Foreskin melanocyte (primary cell): ENCODE measurements at places on chromosomes 3 and 15.

DNA sequence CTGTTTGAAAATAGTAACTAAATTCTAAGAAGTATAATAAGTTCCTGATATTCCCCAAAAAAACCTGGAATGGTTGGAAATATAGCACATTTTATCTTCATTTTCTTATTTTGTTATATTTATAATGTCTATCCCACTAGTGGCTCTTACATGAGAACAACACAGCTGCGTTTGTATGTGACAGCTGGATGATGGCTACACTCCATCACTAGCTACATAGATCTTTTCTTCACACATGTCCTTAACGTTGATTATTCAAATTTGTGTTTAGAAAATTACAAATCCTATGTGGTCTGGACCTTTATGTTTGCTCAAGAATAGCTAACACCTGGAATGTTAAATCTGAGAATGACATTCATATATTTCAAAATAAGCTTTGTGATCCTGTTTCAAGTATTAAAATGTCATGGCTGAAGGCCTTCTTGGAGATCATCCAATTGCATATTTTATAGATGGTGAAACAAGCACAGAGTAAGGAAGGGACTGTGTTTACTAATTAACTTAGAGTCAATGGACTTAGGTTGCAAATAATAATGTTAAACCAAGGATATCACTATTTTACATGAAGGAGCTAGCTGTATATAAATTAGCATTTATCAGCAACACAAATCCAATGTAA is 60.8 kb downstream of the ATP13A5 start:
- no peak for DNase-seq

- DNase-seq: no peak
Observed at GRCh38 chr3:30650348-30650995, 44.1 kb downstream of the TGFBR2 start.

DNA sequence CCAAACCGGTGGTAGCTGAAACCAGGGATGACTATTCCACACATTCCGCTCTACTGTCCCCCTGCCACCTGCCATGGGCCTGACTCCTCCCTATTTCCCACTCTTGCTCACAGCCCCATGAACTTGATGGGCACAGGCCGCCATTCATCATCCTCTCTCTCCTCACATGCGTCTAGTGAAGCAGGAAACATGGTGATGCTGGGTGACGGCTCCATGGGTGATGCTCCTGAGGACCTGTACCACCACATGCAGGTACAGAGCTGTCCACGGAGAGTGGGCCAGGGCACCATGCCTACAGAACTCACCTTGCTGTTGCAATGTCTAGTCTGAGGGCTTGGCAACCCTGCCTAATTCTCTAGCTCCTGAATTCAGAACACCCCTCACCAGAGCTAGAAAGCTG is 23.3 kb upstream of the MANF start:
- DNase-seq: no peak

- no peak for DNase-seq
Observed at GRCh38 chr3:52827441-52827840, 3.0 kb downstream of the ITIH4 start.

- DNase-seq: no peak
Observed at GRCh38 chr3:97278506-97278905, 464.1 kb downstream of the EPHA6 start.

- DNase-seq: peak; percentile 80
Observed at GRCh38 chr15:90907838-90908507, 4.9 kb downstream of the MAN2A2 start.

DNA sequence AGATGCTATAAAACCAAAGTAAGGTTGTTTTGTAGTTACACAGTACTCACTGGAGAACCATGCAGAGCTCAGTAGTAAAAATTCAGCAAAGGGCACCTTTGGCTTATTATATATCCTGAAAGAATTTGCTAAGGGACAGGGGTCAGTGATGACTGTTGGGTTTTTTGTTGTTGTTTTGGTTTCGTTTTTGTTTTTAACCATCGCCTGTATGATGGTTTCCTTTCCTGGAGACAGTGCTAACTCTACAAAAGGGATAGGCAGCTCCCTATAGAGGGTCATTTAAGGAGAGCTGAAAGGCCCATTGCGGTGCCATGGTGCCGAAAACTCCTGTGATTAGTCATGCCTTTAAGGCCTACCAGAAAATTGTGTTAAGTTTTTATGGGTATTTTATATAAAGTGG is 118.2 kb upstream of the GOLIM4 start:
- no peak for DNase-seq

- no peak for DNase-seq
Observed at GRCh38 chr3:15151166-15151565, 52.2 kb upstream of the RBSN start.

- DNase-seq: no peak
Observed at GRCh38 chr3:171173736-171174135, 147.2 kb upstream of the SLC2A2 start.

GRCh38 chr3:177615015-177615414 is 417.7 kb upstream of the TBL1XR1 start:
- no peak for DNase-seq

- DNase-seq: peak; percentile 64
Observed at GRCh38 chr3:71074423-71074822, 509.1 kb downstream of the FOXP1 start.

DNA sequence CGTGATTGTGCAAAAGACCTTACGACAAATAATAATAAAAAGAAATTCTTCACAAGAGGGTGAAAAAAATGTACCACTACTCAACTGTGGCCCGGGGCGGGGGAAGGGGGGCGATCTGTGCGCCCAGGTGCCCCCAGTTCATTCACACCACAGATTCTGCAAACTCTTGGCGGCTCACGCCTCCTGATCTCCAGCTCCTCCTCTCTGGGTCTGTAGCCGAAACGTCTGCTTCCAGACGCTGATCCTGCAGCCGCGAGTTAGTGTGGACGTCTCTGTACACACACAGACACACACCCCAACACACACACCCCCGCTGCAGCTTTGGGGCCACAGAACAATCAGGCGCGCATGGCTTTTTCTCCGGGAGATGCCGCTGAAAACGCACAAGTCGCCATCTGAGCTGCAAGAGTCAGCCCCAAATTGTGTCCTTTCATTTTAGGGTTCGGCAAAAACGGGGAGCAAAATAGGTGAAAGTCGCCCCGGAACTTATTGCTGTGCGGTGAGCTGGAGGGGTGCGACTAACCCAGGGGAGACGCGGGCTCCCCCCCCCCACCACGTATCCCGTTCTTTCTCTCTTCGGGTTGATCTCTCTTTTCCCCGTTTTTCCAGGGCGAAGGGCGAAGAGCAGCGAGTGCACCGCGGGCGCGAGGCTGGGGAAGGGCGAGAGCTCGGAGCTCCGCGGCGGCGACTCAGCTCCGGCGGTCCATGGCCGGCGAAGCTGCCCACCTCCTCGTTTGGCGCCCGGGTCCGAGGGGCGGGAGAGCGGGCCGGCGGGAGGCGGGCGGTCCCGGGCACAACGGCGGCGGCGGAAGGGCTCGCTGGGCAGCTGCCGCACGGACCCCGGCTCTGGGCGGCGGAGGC is 505 bp upstream of the WNT5A start:
- peak; percentile 45 for DNase-seq

DNA sequence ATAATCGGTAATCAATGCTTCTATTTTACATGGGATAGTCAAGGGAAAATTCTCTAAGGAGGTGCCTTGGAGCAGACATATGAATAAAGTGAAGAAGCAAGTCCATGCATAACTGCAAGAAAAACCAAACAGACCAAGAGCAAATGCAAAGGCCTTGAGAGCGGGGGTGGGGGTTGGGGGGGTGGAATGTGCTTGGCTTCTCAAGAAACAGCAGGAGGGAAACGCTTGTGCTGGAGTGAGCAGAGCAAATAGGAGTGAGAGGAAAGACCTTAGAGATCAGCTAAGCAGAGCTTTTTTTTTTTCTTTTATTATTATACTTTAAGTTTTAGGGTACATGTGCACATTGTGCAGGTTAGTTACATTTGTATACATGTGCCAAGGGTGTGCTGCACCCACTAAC is 260.8 kb downstream of the ARPP21 start:
- DNase-seq: no peak

DNA sequence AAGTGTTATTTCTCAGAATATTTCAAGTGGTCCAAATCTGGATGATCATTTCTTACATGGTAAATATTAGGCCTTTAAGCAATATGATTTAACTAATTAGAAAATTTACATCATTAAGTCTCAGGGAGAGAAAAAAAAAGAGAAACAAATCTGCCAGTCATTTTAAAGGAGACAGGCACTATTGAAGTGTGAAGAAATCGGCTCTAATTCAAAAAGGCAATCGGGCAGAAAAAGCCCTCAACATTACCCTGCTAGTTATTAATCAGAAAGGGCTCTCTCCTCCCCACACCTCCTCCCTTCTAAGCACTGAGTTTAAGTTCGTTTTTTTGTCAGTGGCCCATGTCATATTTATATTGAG is 215.9 kb downstream of the MEIS2 start:
- DNase-seq: no peak

DNA sequence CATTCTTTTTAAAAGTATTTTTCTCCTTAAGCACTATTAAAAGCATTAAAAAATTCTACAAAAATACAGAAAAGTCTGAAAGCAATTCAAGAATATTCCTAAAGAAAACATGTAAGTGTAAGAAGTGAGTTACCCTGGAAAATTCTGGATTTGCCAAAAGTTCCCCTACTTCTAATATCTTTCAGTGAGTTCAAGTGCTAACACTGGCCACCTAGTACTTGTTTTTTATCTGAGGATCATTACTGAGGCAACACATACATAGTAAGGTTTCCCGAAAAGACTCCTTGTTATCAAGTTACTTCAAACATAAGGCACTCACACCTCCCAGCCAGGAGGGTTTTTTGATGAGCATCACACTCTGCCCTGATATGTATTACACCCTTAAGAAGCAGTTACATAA is 158.4 kb downstream of the TIGIT start:
- no peak for DNase-seq

DNA sequence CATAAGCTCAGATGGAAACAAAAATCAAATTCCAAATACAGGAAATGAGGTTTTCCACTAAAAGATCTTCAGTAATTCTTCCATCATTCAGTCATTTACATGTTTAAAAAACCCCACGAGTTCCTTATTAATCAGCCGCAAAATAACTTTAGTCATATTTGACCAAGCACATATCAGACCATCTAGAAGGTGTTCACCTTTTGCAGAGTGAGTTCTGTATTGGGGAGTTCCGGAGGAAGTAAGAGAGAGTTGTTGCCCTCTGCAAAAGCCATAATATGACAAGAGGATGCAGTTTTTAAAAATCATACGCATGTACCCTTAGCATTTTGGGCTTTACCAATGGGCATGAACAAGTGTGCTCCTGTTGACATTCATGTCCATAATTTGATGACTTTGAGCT is 61.6 kb downstream of the CCR1 start:
- DNase-seq: no peak

DNA sequence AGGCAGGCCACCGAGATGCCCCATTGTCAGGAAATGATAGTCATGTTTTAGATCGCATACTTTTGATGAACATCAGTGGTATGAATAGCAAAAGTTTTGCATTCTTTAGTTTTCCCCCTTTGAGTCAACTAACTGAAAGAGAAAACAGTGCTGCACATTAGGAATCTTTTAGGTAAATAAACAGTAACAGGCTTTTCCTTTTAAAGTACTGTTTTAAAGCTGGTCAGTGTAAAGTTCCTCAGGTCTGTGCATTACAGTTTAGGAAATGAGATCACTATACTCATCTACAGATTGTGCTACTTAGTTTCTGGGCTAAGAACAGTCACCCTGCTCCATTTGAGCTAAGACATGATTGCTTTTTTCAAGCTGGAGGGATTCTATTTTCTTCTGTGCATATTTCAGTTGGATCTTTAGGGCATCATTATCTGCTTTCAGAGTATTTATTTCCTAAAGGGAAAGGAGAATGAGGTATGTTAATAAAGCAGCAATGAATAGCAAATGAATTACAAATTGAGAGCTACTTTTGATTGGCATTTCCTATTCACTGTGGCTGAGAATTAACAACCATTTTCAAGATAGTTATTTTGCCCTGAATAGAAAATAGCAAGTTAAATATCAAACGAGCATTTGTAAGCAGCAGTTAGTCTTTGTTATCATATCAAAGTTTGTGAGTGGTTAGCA is 36.5 kb downstream of the FAM98B start:
- no peak for DNase-seq

DNA sequence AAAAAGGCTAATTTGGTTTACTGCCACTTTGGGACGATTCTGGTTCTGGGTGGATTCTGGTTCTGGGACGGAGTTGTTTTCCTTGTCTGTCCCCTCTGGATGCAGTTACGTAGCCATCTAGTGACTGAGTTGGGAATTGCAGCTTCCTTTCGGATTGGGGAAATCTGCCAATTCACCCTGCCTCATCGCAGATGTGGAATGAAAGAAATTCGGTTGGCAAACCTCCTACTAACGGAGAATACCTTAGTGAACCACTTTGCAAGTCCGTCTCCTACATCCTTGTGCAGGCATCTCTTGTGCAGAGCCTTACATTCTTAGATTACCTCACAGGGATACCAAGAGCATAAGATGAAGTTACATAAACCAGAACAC is 31.5 kb upstream of the AP4E1 start:
- peak; percentile 79 for DNase-seq

- no peak for DNase-seq
Observed at GRCh38 chr3:53595660-53596059, 101.2 kb downstream of the CACNA1D start.

DNA sequence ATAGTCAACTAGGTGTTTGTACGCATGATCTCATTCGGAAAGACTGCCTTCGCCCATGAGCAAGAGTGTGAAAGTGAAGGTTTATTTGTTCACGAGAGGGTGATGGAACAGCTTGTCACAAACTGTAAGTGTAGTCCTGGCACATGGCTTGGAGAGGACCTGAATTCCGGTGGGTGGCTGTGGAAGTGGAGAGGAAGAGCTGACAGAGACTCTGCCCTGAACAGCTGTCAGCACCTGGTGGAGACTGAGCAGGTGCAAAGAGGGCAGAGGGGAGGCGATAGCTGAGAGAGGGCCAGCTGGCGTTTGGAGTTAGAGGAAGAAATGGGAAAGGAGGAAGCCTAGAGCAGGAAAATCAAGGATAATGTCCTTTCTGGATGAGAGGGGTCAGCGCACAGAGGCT is 155.7 kb downstream of the EEFSEC start:
- DNase-seq: no peak

DNA sequence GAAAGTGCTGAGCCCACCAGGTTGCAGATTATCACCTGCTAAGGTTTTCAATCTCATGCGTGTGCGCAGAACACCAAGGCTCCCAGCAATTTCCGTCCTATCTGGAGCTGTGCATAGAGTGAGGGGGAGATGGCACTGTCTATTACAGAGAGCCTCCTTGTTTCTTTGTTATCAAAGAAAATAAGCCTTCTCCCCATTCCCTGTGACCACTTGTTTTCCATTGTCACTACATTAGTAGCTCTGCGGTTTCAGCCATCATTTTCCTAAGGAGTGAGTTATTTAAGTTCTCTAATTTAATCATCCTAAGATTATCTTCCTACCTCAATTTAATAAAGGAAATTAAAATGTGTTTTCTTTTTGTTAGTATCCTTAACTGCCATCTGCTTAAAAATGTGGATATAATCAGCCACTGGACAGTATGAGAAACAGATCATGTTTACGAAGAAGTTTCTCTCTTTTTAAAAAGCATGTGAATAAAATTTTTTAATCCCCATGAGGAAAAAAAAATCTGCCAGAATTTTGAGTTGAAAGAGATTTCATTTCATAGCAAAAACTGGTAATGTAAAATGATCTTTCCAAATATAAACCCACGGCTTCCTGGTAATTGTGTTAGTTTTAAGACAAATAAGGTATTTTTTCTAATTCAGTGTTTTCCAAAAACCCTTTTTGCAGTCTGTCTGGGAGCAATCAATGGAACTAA is 172.3 kb upstream of the UBE2E1 start:
- DNase-seq: no peak
